ENCODE measurements at places on chromosomes 5 and 9. TPM values are rescaled to one million over a fixed set of nuclear protein-coding genes. Genes with fewer than 3 reads are reported as not detected.

TEK gene
- 18.3 TPM for polyA plus RNA-seq

LAMC3 gene
- 2.1 TPM for polyA plus RNA-seq

HAPLN1 gene
- 0.24 TPM for polyA plus RNA-seq

ZBED3 gene
- polyA plus RNA-seq, result not detected

LRSAM1 gene
- not detected for polyA plus RNA-seq

UGCG gene
- 39.1 TPM for polyA plus RNA-seq

F2RL2 gene
- polyA plus RNA-seq, result 1.0 TPM

CYLC2 gene
- polyA plus RNA-seq, result not detected

LIFR gene
- 45.6 TPM for polyA plus RNA-seq

TMEM252 gene
- polyA plus RNA-seq, result 1.3 TPM

MEIKIN gene
- not detected for polyA plus RNA-seq

UBQLN1 gene
- polyA plus RNA-seq, result 72.2 TPM

SHROOM1 gene
- 5.4 TPM for polyA plus RNA-seq

MYOZ3 gene
- polyA plus RNA-seq, result 17.7 TPM

C9orf153 gene
- polyA plus RNA-seq, result not detected

TNC gene
- 44.3 TPM for polyA plus RNA-seq

ATP6V0E1 gene
- polyA plus RNA-seq, result 111 TPM

GPR151 gene
- polyA plus RNA-seq, result not detected

MELK gene
- 9.3 TPM for polyA plus RNA-seq

HAVCR1 gene
- 0.34 TPM for polyA plus RNA-seq

PCDHGB1 gene
- polyA plus RNA-seq, result 0.63 TPM

CD14 gene
- polyA plus RNA-seq, result 21.0 TPM

CDC25C gene
- 1.9 TPM for polyA plus RNA-seq

TTLL11 gene
- polyA plus RNA-seq, result 22.0 TPM

CLTA gene
- 126 TPM for polyA plus RNA-seq

GARIN3 gene
- polyA plus RNA-seq, result not detected

SPINK13 gene
- polyA plus RNA-seq, result 0.24 TPM

GHR gene
- polyA plus RNA-seq, result 20.3 TPM

PCDHB13 gene
- 3.8 TPM for polyA plus RNA-seq
